ENCODE measurements at places on chromosomes 13 and 19.

- no peak for DNase-seq
Measured at GRCh38 chr13:111971891-111972780, 94.8 kb upstream of the SOX1 start.

DNA sequence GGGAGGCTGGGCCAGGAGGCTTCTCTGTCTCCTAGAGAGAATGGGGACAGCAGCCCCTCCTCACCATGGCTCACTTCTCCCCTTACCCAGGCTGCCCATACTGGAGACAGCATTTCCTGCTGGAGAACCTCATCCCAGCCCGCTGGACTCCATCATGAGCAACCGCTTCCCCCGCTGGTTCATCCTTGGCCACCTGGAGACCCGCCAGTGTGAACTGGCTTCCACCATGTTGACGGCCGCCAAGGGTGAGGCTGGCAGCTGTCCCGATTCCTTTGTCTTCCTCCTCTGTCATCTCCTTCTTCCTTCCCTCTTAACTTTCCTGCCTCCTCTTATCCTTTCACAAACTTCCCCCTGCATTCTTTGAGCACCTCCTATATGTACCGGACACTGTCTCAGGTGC lies 28.0 kb downstream of the ZSWIM4 start:
- no peak for DNase-seq

GRCh38 chr19:32672841-32673240 lies 2.1 kb downstream of the ANKRD27 start:
- DNase-seq = no peak

DNA sequence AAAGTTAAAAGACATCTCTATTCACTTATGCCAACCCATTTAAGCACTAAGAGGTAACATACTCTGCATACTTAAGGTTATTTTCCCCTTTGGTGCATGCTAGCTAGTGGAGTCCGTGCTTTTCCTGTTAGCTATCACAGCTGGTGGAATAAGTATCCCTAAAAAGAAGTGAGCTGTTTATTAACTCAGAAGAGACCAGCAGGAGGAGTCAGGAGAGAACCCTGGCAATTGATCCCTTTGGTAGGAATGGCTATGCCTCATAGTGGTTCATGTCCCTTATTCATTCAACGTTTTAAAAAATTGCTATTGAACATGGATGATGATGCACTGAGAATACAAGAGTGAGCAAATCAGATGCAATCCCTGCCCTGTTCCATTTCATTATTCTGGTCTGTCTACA lies 12.4 kb upstream of the NEK5 start:
- no peak for DNase-seq

- DNase-seq = no peak
Measured at GRCh38 chr13:34698945-34699344, 243.1 kb upstream of the NBEA start.

DNA sequence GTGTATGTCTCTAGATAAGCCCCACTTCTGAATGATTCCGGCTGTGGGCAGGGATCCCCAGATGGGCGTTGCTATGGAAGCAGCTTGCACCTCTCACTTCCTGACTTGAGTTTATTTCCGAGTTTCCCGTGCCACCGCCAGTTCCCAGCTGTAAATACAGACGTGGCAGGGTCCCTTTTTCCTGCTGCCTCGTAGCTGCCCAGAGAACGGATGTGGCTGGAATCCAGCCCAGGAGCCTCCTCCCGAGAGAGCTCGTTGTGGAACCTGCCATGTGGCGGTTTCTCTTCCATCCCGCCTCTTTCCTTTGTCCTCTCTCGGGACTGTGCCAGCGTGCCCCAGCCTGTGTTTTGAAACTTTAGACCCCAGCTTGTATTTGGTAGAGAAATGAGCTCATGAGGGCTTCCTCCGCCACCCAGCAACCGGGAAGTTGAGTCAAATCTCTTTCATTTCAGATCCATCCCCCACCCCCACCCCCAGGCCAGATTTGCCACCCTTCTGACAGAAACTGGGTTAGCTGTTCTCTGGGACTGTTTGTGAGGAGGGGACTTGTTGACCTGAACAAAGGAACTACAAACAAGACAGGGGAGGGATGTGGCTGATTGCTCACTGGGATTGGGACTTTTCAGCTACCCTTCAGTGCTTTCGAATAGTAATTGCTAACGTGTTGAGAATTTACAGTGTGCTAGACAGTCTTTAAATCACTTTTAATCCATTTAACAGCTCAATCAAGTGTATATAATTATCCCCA lies 96.6 kb downstream of the SIPA1L3 start:
- DNase-seq = no peak

DNA sequence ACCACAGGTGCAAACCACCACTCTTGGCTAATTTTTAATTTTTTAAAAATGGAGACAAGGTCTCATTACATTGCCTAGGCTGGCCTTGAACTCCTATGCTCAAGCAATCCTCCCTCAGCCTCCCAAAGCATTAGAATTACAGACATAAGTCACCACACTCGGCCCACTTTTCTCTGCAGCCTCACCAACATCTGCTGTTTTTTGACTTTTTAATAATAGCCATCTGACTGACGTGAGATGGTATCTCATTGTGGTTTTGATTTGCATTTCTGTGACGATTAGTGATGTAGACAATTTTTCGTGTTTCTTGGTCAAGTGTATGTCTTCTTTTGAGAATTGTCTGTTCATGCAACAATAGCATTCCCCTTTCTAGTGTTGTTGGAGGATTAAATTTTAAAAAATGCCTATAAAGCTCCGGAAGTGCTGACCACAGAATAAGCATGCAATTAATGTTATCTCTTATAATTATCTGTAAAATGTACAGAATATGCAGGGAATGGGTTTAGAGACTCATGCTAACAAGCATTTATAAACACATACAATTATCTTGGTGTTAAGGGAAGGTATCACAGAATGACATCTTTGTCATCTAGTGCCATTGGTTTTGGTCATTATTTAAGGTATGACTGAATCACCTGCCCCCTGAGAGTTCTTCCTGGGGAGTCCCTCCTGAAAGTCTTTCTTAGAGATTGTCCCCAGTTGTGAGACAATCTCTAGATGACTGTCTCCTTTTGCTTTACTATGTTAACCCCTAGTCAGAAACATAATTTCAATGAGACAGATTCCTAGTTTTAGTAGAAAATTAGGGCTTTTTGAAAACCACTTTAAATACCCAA lies 118.5 kb upstream of the SERTM1 start:
- no peak for DNase-seq

- DNase-seq = no peak
Measured at GRCh38 chr13:50644081-50644871, 199.2 kb downstream of the DLEU7 start.

DNA sequence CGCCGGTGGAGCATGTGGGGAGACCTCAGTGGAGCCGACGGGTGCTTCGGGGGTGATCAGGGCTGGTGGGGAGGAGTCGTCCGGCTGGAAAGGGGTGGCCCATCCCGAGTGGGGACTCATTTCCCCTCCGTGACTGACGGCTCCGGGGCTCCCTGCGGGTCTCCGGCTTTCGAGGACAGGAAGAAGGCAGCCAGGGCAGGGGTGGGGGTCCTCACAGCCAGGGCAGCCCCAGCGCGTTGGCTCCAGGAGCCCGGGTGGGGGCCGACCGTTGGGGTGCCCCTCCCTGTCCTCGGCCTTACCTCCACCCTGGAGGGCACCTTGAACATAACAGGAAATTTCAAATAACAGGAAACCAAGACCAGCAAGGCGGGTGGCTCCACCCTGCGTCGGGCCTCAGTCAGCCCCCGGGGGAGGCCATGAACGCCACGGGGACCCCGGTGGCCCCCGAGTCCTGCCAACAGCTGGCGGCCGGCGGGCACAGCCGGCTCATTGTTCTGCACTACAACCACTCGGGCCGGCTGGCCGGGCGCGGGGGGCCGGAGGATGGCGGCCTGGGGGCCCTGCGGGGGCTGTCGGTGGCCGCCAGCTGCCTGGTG lies at the start of gene S1PR4:
S1PR4 (plus strand) TSS at position 393 of the 596 bp plus-strand sequence; CDS start at position 417, 24 bp downstream.
- DNase-seq = peak; percentile 40

GRCh38 chr19:41799444-41800000 lies 3.1 kb downstream of the CEACAM3 start:
- DNase-seq = no peak

- no peak for DNase-seq
Measured at GRCh38 chr13:32889986-32890565, 126.1 kb upstream of the KL start.

DNA sequence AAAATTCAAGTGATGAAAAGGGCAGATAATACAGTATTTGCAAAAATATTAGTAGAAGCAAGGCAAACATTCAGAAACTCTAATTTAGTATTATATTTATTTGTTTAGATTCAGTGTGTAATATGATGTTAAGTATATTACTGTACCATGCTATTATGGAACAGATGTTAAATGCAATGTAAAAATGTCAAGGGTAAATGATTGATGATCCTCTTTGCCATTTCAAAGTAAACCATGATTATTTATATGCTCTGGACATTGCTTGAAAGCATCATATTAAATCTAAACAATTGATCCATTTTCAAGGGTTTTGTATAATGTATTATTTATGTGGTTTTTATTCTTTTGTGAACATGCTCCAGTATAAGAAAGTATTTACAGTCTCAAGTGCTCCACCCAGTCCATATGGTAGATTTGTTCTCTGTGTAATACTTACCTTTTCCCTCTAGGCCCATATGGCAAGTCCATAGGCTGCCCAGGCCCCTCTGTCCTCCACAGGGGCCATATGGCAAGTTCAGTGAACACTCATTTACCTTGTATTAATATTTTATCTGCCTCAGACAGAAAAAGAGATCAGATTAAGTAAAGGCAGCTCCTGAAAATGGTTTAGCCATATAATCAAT lies 353.5 kb downstream of the DACH1 start:
- no peak for DNase-seq

DNA sequence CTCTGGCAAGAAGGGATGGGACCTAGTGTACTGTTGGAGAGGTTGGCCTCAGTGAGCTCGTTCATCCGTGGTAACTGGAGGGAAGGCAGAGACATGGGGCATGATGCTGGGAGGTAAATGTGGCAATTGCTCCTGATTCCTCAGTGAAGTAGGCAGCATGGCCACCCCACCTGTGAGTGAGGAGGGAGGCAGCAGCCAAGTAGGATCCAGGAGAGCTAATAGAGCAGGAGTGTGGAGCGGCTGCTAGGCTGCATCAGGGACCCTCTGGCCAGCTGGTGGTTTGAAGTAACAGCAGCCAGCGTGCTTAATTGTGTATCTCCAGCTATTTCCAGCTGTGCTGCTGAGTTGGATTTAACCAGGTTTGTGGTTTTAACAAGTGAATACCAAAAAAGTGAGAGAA lies 24.7 kb downstream of the TM9SF2 start:
- DNase-seq = no peak

- no peak for DNase-seq
Measured at GRCh38 chr19:50328873-50329145, 368 bp downstream of the KCNC3 start.

DNA sequence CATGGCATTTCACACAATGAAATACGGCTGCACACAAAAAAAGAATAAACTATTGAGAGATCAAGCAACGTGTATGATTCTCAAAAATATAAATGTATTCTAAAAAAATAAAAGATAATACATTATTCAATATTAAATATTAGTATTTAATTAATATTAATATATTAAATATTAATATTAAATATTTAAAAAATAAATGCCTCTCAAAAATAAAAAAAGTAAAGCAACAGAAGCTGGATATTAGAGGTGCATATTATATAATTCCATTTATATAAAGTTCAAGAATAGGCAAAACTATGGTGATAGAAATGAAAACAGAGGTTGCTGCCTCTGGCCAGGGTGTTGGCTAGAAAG lies 57.1 kb downstream of the GADD45B start:
- DNase-seq = no peak

- no peak for DNase-seq
Measured at GRCh38 chr13:100221166-100221565, 132.3 kb downstream of the PCCA start.

DNA sequence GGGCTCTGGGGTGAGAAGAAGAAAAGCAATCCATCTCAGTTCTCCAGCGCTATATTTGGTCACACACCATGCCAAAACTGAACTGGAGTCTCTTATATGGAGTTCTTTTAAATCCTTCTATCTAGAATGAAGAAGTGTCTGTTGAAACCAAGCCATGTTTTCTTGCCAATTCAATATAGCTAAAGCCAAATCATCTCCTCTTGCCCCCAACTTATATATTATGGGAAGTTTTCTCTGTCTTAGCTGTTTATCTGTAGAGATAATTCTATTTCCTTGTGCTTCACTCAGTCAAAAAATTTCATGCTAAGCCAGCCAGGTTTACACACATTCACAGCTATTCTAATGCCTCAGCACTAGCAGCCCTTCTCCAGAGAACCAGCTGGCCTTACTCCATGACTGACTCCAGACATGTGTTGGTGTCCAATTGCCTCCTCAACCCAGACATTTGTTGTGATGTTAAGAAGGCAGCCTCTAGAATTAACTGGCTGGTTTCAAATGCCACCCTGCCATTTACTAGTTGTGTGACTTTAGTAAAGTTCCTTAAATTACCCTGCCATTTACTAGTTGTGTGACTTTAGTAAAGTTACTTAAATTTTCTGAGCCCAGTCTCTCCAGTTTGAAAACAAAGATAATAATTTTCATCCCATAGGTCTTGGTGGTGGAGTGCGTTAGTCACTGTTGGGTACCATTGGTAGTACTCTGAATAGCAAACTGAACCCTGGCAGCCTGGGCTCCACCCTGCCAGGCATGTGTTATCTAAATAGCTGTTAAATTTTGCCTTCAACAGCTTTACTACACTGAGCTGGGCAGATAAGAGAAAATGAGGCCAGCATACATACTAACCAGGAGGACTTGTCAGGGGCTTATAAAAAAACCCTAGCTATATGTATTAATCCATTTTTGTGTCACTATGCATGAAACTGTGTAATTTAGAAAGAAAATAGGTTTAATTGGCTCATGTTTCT lies 525.1 kb downstream of the LMO7 start:
- DNase-seq = no peak

Data from stimulated activated CD8-positive, alpha-beta memory T cell treated with anti-CD3 and anti-CD28 coated beads, Interleukin-7, amount 100 ng/mL, for 1 hour (primary cell).